ENCODE measurements at places on chromosomes 6 and 20.

DNA sequence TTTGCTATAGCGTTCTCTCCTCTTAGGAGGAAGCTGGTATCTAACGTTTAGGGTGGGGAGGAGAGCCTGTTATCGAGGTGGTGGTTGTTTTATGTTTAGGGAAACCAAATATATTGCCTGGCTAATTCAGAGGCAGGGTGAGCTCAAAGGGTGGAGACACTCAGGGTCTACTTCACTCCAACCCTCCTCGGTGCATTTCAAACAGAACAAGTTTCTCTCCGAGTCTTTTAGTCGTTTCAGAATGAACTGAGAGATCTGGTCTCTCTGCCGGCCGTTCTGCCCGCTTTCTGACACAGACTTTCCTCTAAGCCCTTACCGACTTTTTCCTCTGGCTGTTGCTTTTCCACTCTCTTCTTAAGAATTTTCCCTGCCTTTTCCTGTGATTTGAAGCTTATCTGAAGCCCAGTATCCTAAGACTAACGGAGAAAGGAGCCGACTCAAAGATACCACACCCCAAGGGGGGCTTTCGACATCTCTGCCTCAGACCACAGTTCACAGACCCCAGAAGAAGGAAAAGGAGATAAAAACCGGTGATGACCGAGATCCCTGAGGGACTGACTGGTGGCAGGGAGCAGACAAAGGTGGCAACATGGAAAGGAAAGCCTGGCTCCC, 865 bp downstream of the STK38 start:
- DNase-seq = peak; percentile 44

DNA sequence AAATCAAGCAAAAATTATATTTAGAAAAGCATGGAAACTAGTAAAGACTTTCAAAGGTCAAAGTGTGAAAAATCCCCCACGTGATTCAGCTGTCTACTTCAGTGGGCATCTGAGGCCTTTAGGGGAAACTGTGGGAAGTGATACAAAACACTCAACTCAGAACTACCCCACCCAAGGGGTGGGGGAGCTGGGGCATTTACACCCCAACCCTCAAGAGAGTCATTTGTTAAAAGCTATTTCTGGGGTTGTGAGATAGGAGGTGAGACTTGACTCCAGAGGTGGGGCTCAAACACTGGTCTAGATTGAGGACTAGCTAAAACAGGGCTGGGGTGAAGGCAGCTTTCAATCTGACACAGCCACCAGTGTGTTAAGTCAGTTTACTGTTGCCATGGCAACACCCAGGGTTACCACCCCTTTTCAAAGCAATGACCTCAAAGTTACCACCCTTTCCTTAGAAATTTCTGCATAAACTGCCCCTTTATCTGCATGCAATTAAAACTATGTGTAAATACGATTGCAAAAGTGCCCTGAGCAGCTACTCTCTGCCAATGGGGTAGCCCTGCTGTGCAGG, 9.9 kb upstream of the GTSF1L start:
- DNase-seq = peak; percentile 65

DNA sequence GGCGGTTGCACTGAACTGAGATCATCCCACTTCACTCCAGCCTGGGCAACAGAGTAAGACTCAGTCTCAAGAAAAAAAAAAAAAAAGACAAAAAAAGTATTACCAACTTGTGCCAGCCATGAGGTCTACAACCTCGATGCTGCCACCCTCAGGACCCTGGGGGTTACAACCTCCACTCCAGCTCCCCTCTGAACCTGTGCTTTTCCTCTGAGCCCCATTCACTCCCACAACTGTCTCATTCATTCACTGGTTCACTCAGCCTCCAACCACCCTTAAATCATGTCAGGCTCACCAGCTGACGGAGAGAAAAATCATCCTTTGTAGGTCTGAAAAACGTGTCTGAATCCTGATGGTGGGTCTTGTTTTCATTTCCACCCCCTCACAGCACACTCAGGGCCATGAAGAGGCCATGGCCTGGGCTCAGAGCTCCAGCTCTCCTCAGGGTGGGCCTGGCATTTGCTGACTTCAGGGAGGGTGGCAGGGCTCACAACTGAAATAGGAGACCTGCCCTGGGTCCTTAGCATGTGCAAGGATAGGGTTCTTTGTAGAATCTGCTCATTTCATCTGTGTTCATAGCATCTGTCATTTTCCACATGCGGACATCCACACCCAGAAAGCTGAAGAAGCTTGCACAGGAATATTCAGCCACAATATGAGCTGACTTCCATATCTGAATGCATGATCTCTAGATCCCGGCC, 1.9 kb upstream of the ULBP1 start:
- DNase-seq = peak; percentile 55

DNA sequence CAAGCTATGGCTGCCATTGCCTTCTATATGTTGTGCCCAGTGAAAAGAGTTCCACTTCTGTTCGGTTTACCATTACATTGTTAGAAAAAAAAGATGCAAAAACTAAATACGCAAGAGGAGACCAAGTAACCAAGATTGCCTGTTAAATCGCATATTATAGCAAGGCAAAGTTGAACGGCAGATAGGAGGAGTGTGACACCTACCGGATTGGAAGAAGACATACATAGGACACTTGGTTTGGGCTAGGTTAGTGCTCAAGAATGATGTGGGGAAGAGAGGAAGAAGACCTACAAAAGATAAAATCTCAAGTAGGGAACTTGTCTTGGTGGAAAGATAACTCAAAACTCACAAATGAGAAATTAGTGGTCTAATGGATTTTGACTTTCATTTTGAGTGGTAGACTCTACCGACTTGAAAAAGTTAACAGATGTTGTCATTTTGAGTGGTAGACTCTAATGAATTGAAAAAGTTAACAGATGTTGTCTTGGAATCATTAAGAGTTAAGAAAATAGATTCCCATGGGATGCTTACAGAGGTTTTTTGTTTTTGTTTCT, 95.5 kb downstream of the F13A1 start:
- no peak for DNase-seq

DNA sequence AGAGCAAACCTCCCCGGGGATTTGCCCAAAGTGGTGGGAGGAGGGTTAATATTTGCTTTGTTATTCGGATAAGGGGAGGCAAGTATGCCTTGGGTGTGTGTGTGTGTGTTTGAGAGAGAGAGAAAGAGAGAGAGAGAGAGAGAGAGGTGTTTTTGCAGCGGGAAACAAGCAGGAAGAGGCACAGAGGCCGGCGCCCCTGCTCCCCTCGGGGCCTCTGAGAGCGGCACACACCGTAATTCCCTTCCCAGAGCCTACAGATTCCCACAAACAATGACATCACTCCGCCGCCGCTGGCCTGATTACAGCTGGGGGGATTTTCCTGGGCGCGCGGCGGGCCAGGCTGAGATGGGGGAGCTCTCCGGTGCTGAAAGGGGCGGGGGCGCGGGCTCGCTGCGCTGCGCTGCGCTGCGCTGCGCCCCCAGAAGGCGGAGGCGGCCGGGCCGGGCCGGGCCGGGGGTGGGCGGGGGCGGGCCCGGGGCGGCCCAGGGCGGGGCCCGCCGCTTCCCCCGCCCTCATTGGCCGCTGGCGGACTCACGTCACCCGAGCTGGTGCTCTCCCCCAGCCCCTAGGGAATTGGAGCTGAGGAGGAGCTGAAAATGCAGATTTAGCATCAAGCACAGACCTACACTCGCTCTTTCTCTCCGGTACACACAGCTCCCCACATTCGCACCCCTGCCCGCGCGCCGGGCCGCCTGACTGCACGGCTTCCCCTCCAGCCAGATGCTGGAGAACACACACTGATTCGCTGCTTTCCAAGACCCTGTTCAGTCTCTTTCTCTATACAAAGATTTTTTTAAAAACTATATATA, at the start of gene PCSK2:
Gene PCSK2, plus strand, starts transcription at position 631 of the 809 bp plus-strand sequence. CDS start 266 bp downstream, outside the sequence.
- no peak for DNase-seq

DNA sequence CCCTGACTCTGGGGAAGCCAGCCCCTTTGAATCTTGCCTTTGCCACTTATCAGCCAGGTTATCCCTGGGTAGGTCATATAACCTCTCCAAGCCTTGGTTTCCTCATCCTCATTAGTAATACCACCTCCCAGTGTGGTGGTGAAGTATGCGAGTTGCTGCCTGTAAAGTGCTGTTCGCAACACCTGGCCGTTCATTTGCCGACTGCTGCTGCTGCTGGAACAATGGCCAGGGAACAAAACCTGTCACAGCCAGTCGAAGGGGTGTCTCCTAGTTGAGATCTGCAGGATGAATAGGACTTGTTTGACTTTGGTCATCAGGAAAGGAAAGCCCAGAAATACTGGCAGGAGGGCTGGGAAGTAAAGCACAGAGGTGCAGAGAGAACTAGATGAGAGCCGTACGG, 6.1 kb downstream of the MANBAL start:
- no peak for DNase-seq

DNA sequence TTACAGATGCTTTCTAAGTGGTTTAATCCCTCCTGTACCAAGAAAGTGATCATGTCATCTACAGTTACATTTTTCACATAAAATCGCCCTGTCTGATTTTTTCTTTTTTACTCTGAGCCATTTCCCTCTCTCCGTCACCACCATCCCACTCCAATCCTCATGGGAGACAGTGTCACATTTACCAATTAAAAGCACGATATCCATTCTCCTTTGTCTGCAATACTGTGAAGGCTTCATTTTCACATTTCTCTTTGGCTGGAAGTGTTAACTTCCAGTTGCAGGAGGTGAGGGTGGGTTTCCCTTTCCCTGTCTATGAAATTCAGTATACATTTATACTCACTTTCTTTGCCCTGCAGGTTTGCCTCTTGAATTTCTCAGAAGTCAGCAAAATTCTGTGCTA, 372.7 kb upstream of the CNR1 start:
- no peak for DNase-seq

DNA sequence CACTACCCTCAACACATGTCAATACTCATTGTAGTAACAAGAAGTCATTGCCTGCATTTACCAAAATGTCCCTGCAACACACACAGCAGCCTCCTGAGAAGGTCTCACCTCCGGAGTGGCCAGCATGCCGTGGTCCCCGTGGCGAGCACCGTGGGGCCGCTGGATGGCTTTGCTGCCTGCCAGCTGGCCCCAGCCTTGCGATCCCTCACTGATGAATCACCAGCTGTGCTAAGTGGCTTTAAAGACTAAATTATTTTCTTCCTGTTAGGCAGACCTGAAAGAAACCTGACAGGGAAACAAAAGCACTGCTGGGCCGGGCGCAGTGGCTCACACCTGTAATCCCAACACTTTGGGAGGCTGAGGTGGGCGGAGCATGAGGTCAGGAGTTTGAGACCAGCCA, 306.7 kb downstream of the CDH4 start:
- DNase-seq = no peak

DNA sequence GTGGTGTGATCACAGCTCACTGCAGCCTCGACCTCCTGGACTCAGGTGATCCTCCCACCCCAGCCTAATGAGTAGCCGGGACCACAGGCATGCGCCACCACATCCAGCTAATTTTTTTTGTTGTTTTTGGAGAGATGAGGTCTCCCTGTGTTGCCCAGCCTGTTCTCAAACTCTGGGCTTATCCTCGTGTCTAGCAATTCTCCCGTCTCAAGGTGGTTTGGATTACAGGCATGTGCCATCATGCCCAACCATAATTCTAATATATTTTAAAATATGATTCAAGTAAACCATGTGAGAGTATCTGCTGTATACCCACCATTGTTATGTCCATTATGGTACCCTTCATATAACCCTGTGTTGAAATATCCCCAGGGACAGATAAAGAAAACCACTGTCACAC, 60.3 kb upstream of the C20orf144 start:
- DNase-seq = no peak

DNA sequence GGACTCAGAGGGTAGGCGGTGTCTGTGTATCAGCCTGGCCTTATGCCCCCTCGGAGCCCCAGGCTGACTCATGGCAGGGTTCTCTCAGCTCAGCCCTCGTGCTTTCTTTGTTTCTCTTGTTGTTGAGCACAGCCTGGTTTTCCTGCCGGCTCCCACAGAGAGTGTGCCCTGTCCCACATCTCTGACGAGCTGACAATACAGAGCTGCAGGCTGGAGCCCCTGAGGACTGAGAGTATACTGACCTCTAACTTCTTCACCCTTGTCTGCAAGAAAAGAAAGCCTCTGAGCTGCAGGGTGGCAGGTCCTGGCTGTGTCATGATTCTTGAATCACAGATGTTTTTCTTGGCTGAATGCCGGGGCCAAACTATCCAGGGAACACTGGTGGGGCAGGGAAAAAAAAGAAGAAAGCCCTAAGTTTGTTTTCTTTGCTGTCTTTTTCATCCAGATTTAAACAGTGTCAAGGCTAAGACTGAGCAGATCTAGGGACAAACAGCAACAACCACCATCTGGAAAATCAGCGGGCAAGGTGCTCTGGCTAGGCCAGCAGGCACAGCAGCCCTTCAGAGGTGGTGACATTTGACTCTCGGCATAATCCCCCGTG, 63.3 kb upstream of the ZNF133 start:
- DNase-seq = no peak

DNA sequence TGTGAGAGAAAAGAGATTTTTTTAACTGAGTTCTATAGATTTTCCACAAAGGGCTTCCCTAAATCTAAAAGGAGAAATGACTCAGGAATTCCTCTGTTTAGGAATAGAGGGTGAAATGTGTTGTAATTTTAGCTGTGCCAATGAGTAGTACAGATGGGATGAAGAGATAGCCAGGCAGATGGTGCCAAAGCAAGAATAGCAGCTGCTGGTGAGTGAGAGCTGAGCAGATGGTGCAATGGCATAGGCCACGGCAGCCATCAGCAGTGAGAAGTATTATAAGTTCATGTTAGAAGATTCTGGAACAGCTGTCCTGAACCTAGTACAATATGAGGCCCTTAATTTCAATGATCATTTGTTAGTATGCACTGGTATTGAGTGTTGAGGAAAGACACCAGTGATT, 40.2 kb upstream of the CRISP1 start:
- DNase-seq = no peak

DNA sequence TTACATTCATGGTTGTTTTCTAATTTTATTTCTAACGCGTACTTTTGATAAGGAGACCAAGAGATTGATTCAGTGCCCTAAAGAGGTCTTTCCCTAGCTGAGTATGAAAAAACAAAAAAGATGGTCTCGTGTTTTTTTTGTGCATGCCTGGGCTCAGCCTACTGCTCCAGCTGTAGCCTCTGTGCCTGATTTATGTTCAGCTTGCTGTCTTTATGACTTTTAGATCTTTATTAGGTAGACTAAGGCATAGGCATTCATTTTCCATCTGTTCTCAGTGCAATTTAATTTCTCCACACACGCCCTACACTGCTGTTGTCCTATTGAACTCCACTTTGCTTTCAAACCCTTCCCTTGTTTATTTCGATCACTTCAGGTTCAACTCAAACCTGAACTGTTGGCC, 56.5 kb downstream of the OPRM1 start:
- DNase-seq = no peak

DNA sequence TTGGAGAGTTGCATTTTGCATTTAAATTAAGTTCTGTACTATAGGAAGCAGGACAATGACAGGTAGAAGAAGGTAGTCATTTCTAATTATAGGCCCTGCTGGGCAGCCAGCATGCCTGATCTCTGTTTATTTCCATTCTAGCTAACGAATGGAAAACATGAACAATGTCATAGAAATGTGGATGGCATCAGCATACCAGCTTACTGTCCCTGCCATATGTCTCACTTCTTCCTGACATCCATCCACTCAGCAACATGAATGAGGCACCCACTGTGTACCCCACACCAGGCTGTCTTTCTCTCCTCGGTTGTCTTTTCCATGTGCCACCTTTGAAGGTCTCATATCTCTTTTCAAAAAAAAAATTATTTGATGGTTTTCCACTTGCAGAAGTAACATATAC, 11.1 kb downstream of the ADTRP start:
- no peak for DNase-seq

GRCh38 chr6:5752391-5752680, 254.4 kb downstream of the NRN1 start:
- DNase-seq = no peak

- peak; percentile 16 for DNase-seq
These were observed 3.5 kb downstream of the TUBB1 start for GRCh38 chr20:59022754-59023153.

- no peak for DNase-seq
These were observed 99.4 kb downstream of the ASXL1 start for GRCh38 chr20:32457479-32457986.

GRCh38 chr6:63530182-63530581, 42.1 kb upstream of the LOC128125822 start:
- DNase-seq = no peak

Measured in stimulated activated CD8-positive, alpha-beta memory T cell treated with anti-CD3 and anti-CD28 coated beads, Interleukin-4, amount 100 ng/mL, for 48 hours (primary cell).